Activated CD8-positive, alpha-beta memory T cell treated with anti-CD3 and anti-CD28 coated beads for 48 hours (primary cell): ENCODE measurements at places on chromosomes 2 and 18.

DNA sequence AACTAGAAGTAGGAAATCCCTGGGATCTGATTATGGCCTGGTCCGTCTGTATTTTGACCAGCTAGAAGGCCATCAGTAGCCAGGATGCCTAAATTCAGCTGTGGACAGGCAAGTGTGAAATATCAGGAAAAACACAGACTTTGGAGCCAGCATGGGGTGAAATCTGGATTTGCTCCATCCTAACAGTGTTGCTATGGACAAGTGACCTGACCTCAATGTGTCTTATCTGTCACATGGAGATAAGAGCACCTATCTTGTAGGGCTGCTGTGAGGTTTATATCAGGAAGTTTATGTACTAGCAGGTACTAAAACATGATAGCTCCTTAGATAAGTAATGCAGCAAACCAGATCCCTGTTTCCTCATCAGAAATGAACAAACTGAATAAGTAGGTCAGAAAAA is 460.4 kb downstream of the STK39 start:
- DNase-seq = no peak

GRCh38 chr2:6968319-6969100 is 51.3 kb downstream of the RNF144A start:
- DNase-seq = no peak

DNA sequence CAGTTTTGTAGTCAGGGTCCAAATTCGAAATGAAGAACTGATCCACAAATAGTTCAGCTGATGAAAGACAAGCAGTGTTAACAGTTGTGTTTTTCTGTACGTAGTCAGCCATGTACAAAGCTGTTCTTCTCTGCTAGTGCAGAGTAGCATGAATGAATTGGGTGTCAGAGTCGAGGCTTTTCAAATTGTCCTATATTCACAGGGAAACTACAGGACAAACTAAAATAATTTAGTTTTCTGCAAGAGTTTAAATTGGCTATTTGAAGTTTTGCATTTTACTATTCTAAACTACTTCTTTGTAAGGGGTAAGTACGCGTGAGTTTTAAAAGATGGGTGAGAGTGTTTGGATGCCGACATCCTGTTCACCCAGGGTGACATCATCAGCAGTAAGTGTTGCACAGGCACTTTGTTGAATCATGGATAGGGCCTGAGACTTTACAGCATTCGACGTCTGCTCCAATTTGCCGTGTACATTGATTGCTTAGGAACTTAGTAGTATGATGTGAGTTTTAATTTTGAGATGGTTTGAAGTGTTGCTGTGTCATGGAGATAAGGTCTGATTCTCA is 147.2 kb upstream of the NFATC1 start:
- no peak for DNase-seq

- DNase-seq = no peak
Observed at GRCh38 chr2:69166812-69167468, 154.0 kb downstream of the ANTXR1 start.

DNA sequence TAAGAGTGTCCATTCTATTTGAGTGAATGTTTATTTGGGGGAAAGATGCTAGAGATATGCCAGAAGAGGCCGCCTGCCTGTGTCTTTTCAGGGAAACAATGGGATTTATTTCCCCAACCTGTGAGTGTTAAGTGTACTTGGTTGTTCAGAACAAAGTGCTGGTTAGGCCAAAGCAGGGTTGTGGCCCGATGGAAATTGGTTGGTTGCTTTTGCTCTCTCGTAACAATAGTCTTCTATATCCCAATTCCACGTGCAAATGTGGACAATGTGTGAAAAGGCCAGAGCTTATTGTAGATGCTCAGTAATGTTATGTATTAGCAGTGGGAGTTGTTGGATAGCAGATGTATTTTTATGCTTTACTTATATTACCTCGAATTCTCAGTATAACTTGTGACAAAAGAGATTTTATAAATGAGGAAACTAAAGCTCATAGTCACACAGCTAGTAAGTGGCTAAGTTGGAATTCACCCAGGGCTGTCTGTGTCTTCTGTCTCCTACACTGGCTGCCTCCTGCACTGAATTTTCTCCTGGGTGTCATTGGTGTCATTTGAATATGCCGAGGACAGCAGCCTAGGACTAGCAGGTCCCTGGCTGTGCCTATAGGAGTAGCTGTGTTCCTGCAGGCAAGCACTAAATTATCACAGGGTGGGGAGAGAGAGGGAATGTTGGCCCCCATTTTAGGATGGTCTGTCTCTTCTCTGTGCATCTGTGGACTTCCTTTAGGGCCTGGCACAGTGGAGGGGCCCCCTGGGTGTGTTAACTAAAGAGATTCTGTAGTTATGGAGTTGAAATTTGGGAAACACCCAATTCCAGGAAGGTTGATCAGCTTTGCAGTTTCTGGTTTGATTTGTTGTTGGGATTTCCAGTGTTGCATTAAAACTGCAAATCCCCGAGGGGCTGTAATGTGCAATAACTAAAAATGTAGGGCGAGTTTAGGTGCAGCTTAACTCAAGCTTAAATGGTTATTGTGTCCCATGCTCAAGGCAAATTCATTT is 21.6 kb downstream of the GPD2 start:
- no peak for DNase-seq

DNA sequence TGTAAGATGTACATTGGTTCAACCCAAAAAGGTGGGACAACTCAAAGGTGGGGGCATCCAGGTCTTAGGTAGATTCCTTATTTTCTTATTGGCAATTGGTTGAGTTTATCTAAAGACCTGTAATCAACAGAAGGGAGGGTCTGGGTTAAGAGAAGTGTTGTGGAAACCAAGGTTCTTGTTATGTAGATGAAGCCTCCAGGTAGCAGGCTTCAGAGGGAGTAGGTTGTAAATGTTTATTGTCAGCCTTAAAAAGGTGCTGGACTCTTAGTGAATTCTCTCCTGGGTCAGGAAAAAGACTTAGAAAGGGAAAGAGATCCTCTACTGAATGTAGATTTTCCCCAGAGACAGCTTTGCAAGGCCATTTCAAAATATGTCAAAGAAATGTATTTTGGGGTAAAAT is 125.3 kb upstream of the NDUFV2 start:
- DNase-seq = no peak

DNA sequence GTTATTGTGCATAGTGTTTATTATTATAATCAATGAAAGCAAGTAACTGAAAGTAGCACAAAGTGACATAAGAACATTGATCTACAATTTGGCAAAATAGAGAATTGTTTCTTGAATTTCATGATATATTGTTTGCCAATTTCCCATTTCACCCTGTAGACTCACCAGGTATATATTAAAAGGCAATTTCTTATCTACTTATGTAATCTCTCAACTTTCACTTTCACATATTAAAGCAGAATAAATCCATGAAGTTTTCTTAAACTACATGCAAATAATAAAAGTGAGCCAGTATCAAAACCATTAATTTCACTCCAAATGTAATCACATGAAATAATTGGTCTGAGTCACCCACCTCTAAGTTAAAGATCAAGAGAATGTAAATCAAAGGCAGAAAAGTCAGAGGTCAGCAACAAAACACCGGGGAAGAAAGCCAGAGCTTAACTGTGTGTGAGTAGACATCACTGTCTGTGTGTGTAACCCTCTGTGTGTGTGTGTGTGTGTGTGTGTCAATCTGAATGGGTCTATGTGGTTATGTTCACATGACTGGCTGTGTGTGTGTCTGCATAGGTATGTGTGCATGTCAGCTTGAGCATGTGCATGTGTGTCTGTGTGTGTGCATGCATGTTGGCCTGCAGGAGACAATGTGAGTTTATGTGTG is 44.1 kb downstream of the ZNF385B start:
- DNase-seq = no peak

DNA sequence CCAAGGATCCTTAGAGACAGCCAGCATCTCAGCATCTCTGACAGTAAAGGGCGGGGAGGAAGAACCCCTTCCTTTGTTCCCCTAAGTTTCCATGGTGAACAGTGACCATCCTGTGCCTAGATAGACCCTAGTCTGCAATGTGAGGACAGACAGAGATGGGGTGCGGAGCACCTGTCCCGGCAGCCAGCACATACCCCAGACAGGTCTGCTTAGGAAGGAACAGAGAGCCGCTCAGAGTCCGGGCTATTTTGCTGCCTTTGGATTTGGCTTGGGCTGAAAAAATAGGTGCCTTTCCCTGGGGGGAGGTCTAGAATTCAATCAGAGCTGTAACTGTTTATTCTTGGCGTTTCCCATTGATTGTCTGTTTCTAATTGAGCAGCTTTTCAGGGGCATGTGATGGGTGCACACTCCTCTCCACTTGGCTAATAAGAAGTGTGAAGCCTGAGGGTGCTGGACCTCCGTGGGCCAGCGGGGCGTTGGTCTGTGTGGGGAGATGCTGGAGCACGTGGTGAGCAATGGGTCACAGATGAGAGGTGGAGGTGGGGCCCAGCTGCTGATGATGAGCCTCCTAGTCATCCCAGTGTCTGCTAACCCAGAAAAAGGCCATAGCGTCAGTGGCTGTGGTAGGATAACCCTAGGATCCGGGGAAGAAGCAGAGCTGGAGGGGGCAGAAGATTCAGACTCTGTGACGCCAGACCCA is 236.8 kb downstream of the SEPTIN10 start:
- DNase-seq = no peak

GRCh38 chr2:164877169-164877568 is 35.5 kb upstream of the COBLL1 start:
- no peak for DNase-seq

GRCh38 chr2:21267232-21267835 is 143.6 kb downstream of the TDRD15 start:
- DNase-seq = no peak

DNA sequence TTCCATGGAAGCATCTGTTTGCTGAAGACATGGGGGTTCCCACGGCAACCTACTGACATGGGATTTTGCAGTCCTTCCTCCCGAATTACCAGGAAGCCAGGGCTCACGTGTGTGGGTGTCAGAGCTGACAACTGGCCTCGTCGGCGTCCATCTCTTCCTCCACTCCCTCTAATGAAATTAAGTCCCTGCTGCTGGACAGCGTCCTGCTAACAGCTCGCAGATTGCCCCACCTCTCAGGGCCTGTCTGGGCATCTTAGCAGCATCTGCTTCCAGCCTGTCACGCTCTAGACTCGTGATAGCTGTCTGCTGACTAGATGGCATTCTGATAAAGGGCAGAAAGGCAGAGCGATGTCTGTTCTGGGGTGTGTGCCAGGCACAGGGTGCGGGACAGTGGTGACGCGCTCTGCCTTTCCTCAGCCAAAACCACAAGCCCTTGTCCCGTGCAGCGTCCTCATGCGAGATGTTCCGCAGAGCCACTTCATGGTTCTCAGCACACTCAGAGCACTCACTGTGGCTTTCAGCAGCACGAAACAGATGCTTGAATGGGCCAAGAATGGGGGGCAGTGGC is 161.1 kb downstream of the ARL4C start:
- no peak for DNase-seq

DNA sequence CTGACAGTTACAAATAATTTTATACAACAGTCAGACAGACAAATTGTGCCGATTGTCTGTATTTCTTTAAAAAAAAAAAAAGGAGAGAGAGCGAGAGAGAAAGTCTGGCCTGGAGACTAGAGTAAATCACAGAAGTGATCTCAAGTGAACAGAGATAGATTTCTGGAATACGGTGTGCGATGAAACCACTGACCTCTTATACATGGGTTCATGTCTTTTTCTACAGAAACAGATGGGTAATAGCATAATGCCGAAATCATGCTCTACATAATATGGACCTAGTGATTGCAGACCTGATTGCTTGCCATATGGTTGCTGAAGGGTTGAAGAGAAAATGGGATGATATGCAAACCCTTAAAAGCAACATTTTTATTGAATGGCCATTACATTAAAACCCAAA is 403.3 kb upstream of the FANCL start:
- DNase-seq = no peak

DNA sequence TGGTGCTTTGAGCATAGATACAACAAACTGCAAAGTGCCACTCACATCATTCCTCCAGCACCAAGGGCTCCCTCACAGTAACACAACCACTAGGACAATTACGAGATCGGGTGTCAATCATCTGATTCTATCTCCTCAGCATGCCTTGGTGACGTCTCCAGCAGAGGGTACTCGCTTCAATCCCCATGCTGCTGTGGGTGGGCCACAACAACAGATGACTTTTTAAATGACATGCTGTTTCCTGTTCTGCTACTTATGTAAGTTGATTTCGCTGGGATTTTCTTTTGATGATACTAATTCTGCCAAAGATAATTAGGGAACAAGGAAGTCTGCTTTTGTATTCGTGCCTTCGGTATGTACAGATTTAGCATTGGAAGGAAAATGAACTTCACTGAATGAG is 1113.0 kb downstream of the BCL11A start:
- DNase-seq = no peak

- DNase-seq = no peak
Observed at GRCh38 chr18:3709205-3709604, 259.2 kb downstream of the TGIF1 start.

DNA sequence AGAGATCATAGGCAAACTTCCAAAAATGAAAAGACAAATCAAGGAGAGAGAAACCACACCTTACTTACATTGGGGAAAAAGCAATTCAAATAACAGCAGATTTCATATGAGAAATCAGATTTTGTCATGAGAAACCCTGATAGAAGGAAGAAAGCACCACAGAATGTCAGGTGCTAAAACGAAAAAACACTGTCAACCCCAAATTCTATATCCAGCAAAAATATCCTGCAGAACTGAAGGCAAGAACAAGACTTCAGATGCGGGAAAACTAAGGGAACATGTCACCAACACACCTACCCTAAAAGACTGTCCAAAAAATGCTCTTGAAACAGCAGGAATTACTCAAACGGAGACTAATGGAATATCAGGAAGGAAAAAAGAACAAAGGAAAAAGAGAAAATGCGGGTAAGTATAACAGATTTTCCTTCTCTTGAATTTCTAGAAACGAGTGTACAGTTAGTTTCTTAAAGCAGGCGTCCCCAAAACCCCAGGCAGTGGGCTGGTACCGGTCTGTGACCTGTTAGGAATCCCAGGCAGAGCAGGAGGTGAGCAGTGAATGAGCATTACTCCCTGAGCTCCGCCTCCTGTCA is 7.3 kb upstream of the ID2 start:
- DNase-seq = no peak

DNA sequence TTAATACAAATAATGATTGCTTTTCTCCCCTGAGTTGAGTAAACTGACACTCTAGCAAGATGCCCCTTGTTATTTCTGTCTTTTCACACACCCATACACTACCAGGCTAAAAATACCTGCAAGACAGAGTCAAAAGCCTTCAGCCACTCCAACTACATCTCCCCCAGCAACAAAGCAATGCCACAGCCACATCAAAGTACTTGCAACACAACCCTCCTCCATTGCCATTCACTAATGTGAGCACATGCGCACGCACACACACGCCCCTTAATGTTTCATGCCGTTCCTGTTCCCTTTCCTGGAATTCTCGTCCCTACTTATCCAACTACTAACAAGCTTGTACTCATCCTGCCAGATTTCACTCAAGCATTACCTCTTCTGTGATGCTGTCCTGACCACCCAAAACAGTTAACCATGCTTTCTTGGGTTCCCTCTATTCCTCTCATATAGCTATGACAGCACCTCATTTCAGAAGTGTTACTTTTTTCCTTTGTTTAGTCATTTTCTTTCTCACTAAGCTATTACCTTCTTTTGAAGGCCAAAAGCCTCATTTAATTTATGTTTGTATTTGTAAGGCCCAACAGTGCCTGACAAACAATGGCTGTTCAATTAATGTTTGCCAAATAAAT is 29.6 kb downstream of the SLC25A12 start:
- no peak for DNase-seq

GRCh38 chr18:78080761-78081160 is 831.1 kb downstream of the GALR1 start:
- no peak for DNase-seq
